ENCODE measurements at places on chromosomes 1 and 21. TPM values are rescaled to one million over a fixed set of nuclear protein-coding genes. Genes with fewer than 3 reads are reported as not detected.

GRCh38 chr1:104868794-104869193 is 1119.1 kb downstream of the AMY1C start:
- no peaks in the 10 kb centered on the region for H3K4me1 ChIP-seq
- no peaks in the 10 kb centered on the region for H3K36me3 ChIP-seq
- no peak overlapping the region for H3K27ac ChIP-seq
- H3K4me3 ChIP-seq: no peak overlapping the region
- no peak for DNase-seq

DNA sequence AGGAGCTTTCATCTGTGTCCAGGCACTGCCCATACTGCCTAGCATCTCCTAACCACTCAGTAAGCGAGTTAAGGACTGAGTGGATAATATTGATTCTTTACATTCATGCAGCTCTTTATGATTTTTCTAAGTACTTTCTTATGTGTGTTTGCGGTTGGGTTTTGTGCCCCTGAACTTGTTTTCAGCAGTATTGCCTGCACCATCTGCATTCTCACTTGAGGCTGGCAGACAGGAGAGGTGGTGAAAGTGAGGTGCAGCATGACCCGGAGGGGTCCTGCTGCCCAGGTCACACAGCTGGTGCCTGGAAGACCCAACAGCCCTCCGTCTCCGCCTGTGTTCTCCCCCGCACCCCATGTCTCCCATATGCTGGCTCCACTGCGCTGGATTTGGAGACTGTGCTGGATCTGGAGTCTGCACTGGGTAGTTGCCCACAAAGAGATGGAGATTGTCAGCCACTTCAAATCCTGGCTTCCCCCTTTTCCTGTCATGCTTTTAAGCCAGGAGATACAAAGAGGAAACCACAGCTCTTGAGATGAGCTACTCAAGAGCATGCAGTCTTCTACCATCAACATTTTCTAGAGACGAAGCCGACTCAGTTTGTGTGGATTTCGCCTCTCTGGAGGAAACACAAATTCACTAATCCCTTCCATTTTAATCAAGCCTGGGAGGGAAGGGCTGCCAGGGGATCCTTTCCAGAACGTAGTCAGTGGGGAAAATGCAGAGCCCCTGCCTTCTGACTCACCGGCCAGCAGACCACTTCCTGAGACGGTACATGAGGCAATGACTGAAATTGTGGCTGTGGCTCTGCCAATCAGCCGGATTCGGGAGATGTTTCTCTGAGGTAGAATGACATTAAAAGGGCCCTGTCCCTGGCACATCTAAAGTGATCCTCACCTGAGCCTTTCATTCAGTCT is 71.7 kb upstream of the ANGPTL1 start:
- no peak overlapping the region for H3K4me3 ChIP-seq
- no peak overlapping the region for H3K27ac ChIP-seq

DNA sequence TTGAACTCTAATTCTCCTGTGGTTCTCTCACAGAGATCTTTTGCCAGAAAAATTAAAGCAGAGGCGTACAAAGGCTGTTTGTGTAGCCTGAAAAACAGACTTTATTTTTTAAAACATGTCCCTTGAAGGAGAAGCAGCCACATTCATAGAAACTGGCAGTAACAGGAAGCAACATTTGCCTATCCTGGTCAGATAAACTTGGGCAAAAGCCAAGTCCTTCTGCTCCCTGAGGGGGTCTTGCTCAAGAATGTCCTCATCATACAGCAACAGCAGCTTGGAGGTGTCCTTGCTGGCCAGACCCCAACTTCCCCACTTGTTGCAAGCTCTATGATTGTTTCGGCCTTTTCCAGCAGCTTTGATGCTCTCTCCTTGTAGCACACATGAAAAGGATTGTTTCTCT is 36.3 kb downstream of the MSTO1 start:
- H3K27ac ChIP-seq: no peak overlapping the region
- no peak overlapping the region for H3K4me3 ChIP-seq
- peaks cover 2% of the 10 kb centered on the region for H3K36me3 ChIP-seq
- H3K27me3 ChIP-seq: peaks cover 5% of the 10 kb centered on the region
- DNase-seq: no peak

The TEDDM1 gene
- total RNA-seq: not detected

DNA sequence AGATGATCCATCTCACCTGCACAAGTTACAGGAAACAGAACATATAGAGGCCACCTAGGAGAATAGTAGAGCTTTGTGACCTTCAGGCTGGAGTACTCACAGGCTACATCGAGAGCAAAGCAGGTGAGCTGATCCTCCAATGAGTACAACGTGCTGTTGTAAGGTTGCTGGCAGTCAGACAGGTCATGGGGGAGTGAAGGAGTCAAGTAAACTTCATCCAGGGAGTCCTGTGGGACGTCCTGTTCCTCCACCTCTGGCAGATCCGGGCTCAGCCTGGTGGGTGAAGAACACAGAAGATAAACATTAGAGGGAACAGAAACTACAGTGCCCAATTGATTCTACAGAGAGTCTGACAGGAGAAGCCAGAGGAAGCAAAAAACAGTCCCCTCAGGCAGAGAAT is 62.5 kb downstream of the PRKAB2 start:
- no peak overlapping the region for H3K27ac ChIP-seq
- H3K27me3 ChIP-seq: peaks cover 49% of the 10 kb centered on the region
- no peaks in the 10 kb centered on the region for H3K4me1 ChIP-seq
- no peak overlapping the region for H3K4me3 ChIP-seq

DNA sequence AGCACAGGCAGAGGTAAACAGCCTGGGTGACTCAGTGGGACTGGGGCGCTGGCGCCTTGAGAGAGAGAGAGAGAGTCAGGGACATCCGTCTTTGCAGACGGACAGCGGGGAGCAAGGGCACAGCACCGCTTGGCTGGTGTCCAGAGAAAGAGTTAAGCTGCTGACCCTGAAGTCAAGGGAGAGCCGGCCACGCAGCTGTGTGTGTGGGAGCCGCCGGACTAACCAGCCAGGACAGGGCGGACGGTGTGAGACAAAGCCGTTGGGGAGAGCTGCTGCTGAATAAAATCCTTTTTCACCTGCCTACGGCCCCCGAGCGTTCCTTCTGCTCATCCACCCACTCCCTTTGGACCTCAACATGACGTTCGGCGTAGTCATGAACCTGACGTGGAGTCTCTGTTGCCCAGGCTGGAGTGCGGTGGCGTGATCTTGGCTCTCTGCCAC is 14.5 kb downstream of the CFAP74 start:
- no peak for DNase-seq
- H3K27me3 ChIP-seq: peaks cover 30% of the 10 kb centered on the region
- no peak overlapping the region for H3K4me3 ChIP-seq
- H3K36me3 ChIP-seq: no peaks in the 10 kb centered on the region
- peaks cover 3% of the 10 kb centered on the region for H3K4me1 ChIP-seq
- no peak overlapping the region for H3K27ac ChIP-seq

GRCh38 chr1:4797016-4797410 is 142.6 kb downstream of the AJAP1 start:
- no peak overlapping the region for H3K27ac ChIP-seq
- H3K27me3 ChIP-seq: peaks cover 27% of the 10 kb centered on the region
- no peaks in the 10 kb centered on the region for H3K36me3 ChIP-seq
- no peaks in the 10 kb centered on the region for H3K4me1 ChIP-seq

DNA sequence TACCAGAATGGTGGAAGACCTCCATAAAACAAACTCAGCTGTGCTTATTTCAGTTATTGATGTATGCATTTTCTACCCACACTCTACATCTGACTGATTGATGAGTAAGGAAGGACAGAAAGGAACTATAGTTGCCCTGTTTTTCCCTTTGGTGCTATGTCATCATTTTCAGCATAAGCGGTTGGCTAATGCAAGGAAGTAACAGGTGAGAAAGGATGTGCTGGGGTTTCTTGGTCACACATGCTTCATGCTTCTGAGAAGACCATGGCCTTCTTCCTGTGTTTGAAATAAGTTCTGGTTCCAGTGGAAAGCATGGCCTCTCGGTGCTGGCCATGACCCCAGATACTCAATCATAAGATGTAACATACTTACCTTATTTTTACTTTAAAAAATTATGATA is 541.2 kb downstream of the PTPRU start:
- H3K4me1 ChIP-seq: no peaks in the 10 kb centered on the region
- peaks cover 37% of the 10 kb centered on the region for H3K27me3 ChIP-seq

The FMO2 gene
- not detected for total RNA-seq

- no peaks in the 10 kb centered on the region for H3K36me3 ChIP-seq
- H3K27ac ChIP-seq: no peak overlapping the region
- DNase-seq: no peak
- no peak overlapping the region for H3K4me3 ChIP-seq
- H3K4me1 ChIP-seq: no peaks in the 10 kb centered on the region
- no peaks in the 10 kb centered on the region for H3K27me3 ChIP-seq
Observed at GRCh38 chr21:39502631-39503030, 50.9 kb downstream of the SH3BGR start.

The BSND gene
- total RNA-seq: 0.07 TPM

DNA sequence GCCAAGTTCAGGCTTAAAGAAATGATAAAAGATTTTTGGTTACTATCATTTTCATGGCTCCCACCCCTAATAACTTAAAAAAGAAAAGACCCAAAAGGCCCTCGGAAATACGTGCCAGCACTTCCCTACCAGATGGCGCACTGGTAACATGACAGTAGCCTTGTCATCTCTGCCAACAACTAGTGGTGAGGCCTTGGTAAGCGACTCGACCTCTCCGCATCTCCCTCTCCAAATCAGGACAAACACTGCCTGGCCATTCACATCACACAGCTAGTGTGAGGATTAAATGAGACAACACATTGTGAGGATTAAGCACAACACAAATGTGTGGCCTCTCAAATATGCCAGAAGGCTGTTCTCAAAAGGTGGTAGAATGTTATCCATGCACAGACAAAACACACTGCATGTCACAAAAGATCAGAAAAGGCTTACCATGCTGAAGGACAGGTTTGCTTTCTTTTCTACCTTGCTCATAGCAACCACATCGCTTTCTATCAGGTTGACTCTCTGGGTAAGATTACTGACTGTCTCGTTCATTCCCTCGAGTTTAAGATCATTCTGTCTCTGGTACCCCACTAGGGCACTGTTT is 16.4 kb downstream of the TEX38 start:
- peaks cover 8% of the 10 kb centered on the region for H3K4me1 ChIP-seq
- H3K27ac ChIP-seq: no peak overlapping the region
- peaks cover 12% of the 10 kb centered on the region for H3K36me3 ChIP-seq
- no peaks in the 10 kb centered on the region for H3K27me3 ChIP-seq

The OR2T35 gene
- total RNA-seq: not detected

The FAM167B gene
- total RNA-seq: 0.60 TPM

DNA sequence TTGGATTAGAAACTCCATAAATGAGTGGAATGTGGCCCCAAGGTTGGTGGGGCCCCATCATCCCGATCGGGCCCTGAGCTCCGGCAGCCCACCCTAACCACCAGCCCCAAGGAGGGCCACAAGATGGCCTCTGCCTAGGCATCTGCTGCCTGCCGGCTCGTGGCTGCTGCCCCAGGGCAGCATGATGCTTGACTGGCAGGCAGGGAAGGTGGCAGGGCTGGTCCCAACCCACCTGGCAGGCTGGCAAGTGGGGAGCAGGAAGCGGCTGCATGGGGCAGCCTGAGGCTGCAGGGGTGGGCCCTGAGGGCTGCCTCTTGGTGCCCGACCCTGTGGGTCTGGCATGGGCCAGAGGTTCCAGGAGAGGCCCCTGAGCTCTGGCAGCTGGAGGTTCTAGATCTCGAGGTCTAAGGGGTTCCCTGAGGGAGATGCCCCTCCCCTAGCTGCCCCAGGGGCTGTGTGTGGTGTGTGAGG is 760 bp upstream of the GJC2 start:
- H3K27ac ChIP-seq: no peak overlapping the region
- no peak for DNase-seq
- peaks cover 10% of the 10 kb centered on the region for H3K4me1 ChIP-seq
- H3K36me3 ChIP-seq: no peaks in the 10 kb centered on the region
- H3K4me3 ChIP-seq: no peak overlapping the region

GRCh38 chr1:228348708-228349467 is 57.7 kb downstream of the TRIM11 start:
- no peaks in the 10 kb centered on the region for H3K27me3 ChIP-seq
- H3K4me3 ChIP-seq: no peak overlapping the region
- H3K4me1 ChIP-seq: peaks cover 10% of the 10 kb centered on the region
- peaks cover 6% of the 10 kb centered on the region for H3K36me3 ChIP-seq

DNA sequence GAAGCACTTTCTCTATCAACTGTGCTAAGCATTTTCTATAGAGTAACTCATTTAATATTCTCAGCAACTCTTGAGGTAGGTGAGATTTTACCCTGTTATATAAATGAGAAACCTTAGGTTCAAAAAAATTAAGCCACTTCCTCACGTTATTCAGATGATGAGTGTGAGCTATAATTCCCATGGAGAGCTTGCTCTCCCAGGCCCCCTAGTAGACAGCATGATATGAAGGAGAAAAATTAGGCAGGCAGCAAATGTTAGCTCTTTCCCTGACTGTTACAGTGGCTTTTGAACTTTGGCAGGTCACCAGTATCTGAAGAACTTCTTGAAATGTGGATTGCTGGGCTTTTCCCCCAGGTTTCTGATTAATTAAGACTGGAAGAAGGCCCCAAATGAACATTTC is 753.1 kb downstream of the NCAM2 start:
- DNase-seq: no peak
- H3K27ac ChIP-seq: no peak overlapping the region
- H3K4me3 ChIP-seq: no peak overlapping the region
- no peaks in the 10 kb centered on the region for H3K4me1 ChIP-seq

The RSPO1 gene
- not detected for total RNA-seq

DNA sequence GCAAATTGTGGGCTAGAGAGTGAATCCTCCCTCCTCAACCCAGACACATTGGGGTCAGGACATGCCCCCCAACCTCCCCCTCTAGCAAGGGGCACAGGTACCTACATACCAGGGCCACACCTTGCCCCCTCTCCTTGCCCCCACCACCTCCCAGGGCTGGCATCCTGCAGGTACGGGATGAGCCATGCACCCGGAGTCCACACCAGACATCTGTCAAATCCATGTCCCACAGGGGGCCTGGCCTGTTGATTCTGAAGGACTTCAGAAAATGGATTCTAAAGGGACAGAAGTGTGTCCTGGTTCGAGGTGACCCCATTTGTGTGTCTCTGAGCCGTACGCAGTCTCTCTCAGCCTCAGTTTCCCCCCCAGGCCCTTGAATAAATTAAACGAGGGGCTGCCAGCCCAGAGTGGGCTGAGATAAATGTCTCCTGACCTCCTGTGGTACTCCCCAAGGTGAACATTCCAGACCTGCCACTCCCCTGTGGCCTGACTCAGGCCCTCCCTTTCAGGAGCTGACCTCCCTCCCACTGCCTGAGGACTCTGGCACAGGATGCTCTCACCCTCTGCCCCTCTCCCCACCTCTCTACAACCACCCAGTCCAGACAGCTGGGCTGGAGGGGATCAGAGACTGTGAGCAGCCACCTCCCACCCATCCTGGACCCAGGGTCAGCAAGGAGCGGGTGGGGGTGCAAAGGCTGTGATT is 94.5 kb downstream of the EPHB2 start:
- peaks cover 45% of the 10 kb centered on the region for H3K27me3 ChIP-seq
- H3K27ac ChIP-seq: no peak overlapping the region
- DNase-seq: no peak
- H3K4me3 ChIP-seq: no peak overlapping the region
- no peaks in the 10 kb centered on the region for H3K36me3 ChIP-seq

DNA sequence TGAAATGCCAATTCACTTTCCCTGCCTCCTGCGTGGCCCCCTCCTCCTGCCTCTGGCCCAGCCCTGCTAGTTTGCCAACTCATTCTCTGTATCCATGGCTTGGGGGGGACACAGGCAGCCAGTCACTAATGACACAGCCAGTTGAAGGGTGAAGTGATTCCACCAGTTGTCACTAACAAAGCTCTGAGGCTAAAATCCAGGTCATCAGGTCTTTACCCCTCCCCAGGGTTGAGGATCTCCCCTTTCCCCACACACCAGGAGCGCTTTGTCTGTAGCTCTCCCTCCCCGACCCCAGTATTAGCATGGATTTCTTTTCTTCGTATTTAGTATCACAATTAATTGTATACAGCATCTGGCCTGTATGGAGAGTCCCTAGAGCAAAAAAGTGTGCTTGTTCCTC is 394.1 kb downstream of the RRAGC start:
- DNase-seq: no peak
- H3K36me3 ChIP-seq: peaks cover 3% of the 10 kb centered on the region
- no peak overlapping the region for H3K4me3 ChIP-seq
